ENCODE measurements at places on chromosomes 3 and 15. TPM values are rescaled to one million over a fixed set of nuclear protein-coding genes. Genes with fewer than 3 reads are reported as not detected.

The RAD51 gene
- total RNA-seq: 3.5 TPM

The ADPRH gene
- total RNA-seq: 3.0 TPM

The PIF1 gene
- total RNA-seq: 9.7 TPM

The MYRIP gene
- not detected for total RNA-seq

The C3orf22 gene
- total RNA-seq: not detected

The FGD5 gene
- total RNA-seq: under 0.01 TPM

The WNT5A gene
- 1,105 TPM for total RNA-seq

The PLS1 gene
- 1.6 TPM for total RNA-seq

The CASR gene
- total RNA-seq: not detected

The CNTN4 gene
- 6.9 TPM for total RNA-seq

The PLOD2 gene
- total RNA-seq: 154 TPM

The TRIM42 gene
- not detected for total RNA-seq

The FHIT gene
- 2.2 TPM for total RNA-seq

The TMEM40 gene
- total RNA-seq: not detected

The CYP1A1 gene
- not detected for total RNA-seq

The GNAT1 gene
- total RNA-seq: not detected

The ROPN1 gene
- not detected for total RNA-seq

The CCR2 gene
- total RNA-seq: not detected

The SH3GL3 gene
- total RNA-seq: under 0.01 TPM

The IMPG2 gene
- 0.32 TPM for total RNA-seq

The CSTA gene
- total RNA-seq: not detected

The CIB1 gene
- 19.0 TPM for total RNA-seq

The DNASE1L3 gene
- not detected for total RNA-seq

The ADCY5 gene
- 0.43 TPM for total RNA-seq

All from fibroblast of villous mesenchyme (primary cell).